ENCODE measurements at places on chromosomes 6 and 20. TPM values are rescaled to one million over a fixed set of nuclear protein-coding genes. Genes with fewer than 3 reads are reported as not detected.
A peak's percentile ranks its signal among the peaks of the same experiment; 100 is the strongest.

GRCh38 chr6:136737871-136738691 is 54.2 kb downstream of the MAP3K5 start:
- DNase-seq: peak; percentile 62

DNA sequence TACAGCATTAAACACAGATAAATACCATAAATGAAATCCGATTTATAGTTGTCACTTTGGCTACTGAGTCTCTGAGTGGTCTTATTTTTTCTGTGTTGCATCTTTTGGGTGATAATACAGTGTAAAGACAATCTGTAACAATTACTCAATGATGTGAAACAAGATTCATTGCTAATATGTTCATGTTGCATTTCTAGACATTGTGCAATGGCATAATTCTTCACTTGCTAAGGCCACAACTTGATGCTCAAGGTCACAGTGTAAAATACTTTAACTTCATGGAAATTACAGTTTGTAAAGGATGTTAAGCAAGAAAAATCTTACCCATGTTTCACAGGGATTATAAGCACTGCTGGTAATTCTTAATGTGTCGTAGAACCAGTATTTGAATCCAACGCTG is 74.9 kb upstream of the SMLR1 start:
- no peak for DNase-seq

DNA sequence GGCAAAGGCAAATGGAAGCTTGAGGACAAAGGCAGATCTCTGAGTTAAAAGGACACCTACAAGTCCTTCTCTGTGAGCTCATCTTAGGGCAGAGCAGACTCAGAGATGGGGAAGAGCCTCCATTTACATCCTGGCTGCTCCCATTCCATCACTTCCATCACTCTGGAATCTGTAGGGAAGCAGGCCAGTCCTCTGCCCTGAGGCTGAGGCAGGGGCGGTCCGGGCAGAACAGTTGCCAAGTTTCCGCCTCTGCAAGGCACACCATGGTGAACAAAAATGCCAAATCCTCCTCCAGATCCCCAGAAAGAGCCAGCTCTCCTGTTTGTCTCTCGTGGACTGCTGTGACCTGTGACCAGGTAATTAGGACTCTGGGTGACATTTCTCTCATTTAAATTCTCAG is 209.6 kb upstream of the SSTR4 start:
- no peak for DNase-seq

- no peak for DNase-seq
Observed at GRCh38 chr6:159033160-159034049, 11.4 kb downstream of the TAGAP start.

DNA sequence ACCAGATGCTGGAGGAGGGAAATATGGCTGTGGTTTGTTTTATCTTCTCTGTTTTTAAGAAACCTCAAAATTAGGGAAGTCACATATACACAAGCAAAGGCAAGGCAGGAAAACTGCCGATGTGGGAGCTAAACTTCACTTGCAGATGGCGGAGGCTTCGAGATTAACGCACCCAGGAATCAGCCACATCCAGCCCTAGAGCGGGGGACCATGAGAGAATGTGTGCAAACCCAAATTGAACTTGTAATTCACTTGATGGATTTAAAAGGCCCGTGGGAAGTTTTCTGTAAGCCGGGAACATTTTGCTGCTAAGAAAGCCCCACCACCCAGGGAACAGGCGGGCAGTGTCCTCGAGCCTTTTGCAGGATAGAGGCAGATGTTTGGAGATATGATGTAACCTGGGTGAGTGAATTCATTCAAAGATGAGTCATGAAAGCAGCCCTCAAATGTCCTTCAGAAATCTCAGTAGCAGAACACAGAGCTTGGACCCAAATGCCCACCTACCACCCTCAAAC is 39.9 kb downstream of the PREX1 start:
- peak; percentile 89 for DNase-seq

GRCh38 chr6:122360809-122361208 is 38.6 kb upstream of the HSF2 start:
- DNase-seq: no peak

DEFB132 gene
- not detected for total RNA-seq

HMGN3 gene
- total RNA-seq: 67.8 TPM

All from LHCN-M2 (cell line).